Stimulated activated CD8-positive, alpha-beta memory T cell treated with anti-CD3 and anti-CD28 coated beads, Interleukin-2, amount 100 ng/mL, for 1 hour (primary cell): ENCODE measurements at places on chromosomes 7 and 10.

GRCh38 chr7:106874076-106874475 lies 9.0 kb downstream of the PIK3CG start:
- no peak for DNase-seq

GRCh38 chr7:25834050-25834449 lies 317.9 kb upstream of the NFE2L3 start:
- DNase-seq: no peak

DNA sequence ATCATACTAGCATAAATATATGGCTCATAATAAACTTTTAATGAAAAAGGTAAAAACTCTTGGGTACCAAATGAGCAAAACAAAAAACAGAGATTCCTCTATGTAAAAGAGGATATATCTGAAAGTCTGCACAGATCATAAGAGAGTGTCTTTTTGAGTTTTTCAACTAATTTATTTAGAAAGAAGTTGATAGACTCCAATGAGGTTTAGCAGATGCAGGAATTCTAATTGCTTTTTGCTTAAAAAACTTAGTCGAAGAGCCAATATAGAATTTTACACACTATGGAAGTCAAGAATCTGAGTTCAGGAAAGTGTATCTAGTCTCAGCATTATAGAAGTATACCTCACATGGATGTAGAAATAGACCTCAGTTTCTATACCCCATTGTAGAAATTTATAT lies 3.4 kb upstream of the MLLT10 start:
- DNase-seq: no peak

DNA sequence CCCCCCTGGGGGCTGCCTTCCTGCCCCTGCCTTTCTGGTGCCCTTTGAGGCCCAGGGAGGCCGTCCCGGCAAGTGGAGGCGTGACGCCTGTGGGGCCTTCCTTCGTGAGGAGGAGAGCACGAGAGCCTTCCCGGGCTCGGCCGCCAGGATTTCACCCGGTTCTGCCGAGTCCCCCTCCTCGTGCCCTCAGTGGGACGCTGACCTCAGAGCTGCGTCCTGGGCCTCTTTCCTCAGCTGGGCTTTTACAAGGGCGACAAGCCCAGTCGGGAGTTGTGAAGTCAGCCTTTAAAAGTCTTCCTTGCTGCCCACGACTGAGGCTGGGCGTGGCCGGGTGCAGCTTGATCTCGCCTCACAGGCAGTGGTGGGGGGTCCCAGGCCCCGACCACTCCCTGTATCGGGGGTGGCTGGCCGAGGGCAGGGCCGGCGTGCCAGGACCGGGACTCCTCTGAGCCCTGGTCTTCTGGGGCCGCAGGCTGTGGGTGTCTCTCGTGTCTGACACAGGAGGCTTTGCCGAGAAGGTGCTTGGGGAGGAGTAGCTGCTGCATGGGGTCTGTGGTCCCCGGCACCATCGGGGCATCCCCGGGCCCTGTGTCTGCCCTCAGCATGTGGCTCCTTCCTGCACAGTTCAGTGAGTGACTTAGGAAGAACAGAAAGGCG lies 41.8 kb downstream of the FAM20C start:
- no peak for DNase-seq

GRCh38 chr7:138477581-138477980 lies 17.5 kb downstream of the TRIM24 start:
- DNase-seq: no peak

GRCh38 chr7:42493436-42494198 lies 256.6 kb upstream of the GLI3 start:
- DNase-seq: no peak

DNA sequence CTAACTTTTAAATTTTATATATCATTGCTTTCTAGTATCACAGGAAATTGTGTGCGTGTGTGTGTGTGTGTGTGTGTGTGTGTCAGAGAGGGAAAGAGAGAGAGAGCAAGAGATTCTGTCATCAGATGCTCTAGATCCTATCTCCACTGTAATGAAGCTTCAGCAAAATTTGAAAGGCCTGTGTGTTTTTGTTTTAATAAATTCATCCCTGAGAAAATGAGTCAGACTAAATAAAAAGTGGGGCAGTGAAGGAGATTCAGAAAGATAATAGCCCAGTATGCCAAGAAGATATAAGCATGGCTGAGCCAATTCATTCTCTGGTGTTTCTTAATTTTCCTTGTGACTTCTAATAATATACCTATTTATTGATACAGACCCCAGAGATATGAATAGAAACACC lies 184.2 kb upstream of the TMEM196 start:
- DNase-seq: no peak

- peak; percentile 10 for DNase-seq
These were observed 562 bp downstream of the GRK5 start for GRCh38 chr10:119207713-119208552.

GRCh38 chr7:132580277-132580676 lies 4.0 kb upstream of the PLXNA4 start:
- DNase-seq: no peak

DNA sequence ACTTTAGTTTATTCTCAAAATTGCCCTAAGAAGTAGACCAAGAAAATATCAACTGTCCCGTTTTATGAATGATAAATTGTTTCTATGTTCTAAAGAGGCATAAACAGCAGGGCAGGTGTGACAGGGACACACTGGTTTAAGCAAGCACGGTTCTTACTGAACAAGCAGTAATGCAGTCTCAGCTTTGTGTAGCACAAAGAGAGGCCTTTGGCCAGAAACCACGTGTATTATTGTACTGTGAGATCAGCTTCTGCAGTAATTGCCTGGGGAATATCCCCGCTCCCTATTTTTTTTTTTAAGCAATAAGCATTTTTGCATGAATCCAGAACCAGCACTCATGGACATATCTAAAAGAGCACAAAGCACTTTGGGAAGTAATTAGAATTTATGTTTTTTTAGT lies 255.4 kb downstream of the WDR11 start:
- no peak for DNase-seq

- DNase-seq: no peak
These were observed 114.0 kb downstream of the PTPN20 start for GRCh38 chr10:47025253-47025539.

GRCh38 chr7:118436663-118437062 lies 212.2 kb downstream of the ANKRD7 start:
- no peak for DNase-seq

DNA sequence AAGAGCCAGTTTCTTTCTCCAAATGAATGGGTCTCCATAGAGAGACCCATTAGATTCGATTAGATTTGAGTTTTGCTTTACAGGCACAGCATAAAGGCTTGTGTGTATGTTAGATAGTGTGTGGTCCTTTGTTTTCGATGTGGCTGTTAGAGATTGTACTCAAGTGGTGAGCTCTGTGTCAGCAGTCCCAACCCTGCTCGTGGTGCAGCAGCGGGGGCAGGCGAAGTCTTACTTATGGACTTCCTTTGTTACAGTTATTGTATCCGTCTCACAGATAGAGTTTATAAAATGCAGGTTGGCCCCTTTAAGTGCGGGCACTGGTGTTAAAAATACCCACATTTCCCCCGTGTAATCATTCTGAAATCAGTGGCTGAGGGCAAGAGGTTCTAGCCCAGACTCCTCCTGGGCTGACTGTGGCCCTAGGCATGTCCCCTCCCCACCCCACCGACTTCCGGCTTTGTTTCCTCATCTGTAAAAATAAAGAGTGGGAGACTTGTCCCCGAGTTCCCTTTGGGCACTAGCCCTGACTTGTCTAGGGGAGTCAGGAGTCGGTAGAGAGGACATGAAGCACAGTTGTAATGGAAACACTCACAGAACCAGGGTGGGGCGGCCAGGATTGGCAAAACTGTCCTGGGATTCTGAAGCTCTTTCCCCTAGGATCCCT lies 28.6 kb downstream of the MTURN start:
- no peak for DNase-seq

DNA sequence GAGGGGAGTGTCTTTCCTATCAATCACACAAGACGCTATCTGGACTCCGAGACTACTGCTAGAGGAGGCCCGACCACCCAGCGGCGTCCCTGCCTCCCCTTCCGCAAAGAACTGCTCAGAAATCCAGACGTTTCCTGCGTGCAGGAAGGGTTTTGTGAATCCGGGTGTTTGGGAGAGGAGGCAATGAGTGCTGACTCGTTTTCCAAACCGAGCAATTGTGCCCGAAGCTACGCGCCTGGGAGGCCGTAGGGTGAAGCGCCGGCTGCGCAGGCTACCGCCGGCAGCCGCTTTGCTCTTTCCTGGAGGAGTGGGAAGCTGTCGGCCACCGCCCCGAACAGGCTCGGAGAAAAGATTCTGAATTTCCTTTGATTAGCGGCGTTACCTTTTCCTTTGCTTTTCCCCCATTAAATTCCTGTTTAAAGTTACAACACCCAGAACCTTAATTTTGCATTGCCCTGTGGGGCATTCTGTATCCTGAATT lies 5.3 kb downstream of the VAX1 start:
- DNase-seq: no peak

- DNase-seq: no peak
These were observed 351.2 kb downstream of the GFRA1 start for GRCh38 chr10:115921795-115922194.

DNA sequence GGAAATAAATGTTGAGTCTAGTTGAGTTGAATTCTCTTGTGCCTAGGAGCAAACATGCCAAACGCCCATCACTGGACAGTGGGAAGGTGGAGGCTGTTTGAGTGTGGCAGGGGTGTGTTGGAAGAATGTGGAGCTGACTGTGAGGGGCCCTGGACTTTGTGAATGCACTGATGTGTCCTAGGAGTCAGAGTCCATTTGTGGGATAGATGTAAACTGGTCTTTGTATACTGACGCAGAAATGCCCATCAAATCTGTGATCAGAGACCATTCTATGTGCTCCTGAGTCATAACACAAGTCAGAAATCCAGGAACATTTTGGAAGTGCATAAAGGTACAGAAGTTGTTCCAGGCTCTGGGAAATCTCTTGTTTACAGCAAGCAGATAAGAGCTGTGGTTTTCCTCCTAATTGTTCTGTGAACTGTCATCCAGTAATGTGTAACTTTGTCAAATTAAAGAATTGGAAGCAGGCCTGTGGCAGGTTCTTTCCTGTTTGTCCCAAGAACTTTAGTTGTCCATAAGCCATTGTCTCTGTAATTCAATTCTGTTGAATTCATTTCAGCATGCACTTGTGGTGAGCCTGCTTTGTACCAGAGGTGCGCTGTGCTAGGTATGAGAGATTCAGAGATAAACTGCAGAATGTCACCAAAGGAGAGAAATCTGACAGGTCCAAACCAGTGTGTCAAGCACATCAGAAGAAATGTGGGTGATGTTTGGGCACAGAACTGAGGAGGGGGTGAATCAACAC lies 7.6 kb downstream of the PRXL2A start:
- no peak for DNase-seq

- DNase-seq: no peak
These were observed 430.7 kb downstream of the PARD3 start for GRCh38 chr10:34384372-34384771.

DNA sequence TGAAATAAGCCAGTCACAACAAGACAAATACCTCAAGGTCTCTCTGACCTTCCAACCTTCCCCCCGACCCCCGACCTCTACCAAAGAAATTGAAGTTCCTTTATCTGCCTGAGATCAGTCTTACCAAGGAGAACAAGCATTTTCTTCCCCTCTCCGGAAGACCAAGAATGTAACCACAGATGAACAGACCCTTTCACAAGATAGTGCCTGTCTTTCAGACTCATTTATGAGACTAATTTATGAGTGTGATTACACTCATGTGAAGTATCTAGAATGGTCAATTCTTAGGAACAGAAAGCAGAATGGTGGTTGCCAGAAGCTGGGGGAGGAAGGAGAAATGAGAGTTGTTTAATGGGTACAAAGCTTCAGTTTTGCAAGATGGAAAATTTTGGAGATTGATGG lies 108.9 kb upstream of the MKLN1 start:
- DNase-seq: no peak

- DNase-seq: no peak
These were observed 371.9 kb upstream of the SHH start for GRCh38 chr7:156184164-156184563.

DNA sequence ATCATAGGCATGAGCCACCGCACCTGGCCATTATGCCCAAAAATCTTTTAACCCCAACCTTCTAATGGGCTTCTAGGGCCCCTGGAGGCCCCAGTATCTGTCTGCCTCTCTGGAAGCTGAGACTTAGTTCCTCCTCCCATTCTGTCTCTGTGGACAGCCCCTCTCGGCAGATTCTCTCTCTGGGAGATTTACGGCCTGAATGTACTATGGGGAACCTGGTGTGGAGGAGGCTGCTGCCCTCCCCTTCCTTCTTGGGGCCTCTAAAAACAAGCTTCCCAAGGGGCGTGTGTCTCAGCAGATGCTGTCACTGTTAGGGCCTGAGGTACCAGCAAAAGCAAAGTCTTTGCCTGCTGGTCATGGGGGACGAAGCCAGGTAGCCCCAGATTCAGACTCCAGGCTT lies 35.8 kb upstream of the PRKAR1B start:
- no peak for DNase-seq

GRCh38 chr10:11600280-11600679 lies 11.2 kb downstream of the USP6NL start:
- no peak for DNase-seq

DNA sequence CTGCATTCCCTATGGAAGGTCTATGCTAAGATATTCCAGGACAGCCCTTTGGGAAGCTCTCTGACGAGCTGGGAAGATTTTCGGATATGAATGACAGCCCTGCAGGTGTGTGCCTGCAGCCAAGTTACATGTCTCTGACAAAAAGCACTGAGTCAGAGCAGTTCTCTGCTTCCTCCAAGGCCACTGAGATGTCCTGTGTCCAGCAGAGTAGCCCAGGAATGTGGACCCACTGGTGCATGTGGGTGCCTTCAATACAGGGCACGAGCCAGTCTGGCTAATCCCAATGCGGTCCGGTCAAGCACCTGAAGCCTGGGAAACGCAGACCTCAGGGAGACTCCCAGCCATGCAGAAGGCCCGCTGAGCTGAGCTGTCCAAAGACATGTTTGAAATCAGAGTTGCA lies 565.7 kb downstream of the TCERG1L start:
- no peak for DNase-seq

DNA sequence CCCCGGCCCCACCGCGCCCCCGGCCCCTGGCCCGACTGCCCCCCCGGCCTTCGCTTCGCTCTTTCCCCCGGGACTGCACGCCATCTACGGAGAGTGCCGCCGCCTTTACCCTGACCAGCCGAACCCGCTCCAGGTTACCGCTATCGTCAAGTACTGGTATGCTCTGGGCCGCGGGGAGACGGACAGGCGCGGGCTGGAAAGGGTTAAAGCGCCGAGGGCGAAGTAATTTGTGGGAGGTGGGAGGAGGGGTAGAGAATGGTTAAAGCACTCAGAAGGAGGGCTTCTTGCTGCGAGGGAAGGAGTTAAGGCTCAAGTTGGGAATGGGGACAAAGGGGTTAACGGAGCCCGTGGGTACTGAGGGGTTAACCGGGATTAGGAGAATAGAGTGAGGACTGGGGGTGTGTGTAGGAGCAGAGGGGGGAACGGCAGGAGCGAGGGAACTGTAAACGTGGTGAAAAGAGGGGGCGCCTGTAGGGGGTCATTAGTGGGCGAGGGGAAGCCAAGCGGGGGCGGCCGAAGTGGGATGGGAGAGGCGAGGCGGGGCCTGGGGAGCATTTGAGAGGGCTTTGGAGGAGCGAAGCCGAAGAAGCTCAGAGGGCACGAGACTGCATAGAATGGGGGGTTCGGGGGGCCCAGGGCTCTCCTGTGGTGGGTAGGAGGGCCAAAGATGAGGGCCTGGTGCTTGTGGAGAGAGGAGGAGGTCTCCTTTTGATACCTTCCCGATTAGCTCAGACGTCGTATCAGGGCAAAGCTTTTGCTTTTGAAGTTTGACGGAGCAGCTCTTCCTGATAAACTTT lies 605 bp downstream of the SUFU start:
- no peak for DNase-seq
